ENCODE measurements at places on chromosomes 4 and X.

DNA sequence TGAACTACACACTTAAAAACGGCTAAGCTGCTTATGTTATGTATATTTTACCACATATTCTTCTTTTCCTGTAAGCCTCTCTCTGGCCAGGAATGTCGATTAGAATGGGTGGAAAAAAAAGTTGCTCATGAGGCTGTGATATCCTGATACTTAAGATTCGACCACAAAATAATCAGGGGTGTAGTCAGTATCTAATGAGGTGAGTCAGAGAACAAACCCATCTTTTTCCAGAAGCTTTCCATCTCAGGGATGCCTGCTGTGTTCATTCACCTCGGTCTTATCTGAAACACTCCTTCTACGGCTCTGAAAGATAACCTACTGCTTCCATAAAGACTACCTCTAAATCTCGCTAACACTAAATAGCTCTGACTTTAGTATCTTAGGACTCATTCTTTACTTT is 142.7 kb upstream of the MAP3K15 start:
- DNase-seq, result no peak

DNA sequence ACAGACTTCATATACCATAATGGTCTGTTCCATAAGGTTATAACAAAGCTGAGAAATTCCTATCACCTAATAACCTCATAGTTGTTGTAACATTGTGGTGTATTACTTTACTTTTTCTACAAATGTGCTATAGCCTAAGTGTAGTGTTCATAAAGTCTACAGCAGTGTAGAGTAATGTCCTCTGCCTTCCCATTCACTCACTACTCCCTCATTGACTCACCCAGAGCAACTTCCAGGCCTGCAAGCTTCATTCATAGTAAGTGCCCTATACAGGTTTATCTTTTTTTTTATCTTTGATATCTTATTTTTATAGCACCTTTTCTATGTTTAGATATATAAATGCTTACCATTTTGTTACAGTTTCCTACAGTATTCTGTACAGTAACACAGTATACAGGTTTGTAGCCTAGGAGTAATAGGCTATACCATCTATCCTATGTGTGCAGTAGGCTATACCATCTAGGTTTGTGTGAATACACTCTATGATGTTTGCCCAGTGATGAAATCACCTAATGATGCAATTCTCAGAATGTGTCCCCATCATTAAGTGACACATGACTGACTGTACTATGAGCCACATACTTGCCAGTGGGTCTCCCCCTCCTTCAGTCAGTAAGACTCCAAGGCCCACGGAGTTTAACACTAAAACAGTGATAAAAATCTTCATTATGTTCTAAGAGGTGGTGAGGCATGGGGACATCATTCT is 299.9 kb downstream of the UNC5C start:
- DNase-seq, result no peak

DNA sequence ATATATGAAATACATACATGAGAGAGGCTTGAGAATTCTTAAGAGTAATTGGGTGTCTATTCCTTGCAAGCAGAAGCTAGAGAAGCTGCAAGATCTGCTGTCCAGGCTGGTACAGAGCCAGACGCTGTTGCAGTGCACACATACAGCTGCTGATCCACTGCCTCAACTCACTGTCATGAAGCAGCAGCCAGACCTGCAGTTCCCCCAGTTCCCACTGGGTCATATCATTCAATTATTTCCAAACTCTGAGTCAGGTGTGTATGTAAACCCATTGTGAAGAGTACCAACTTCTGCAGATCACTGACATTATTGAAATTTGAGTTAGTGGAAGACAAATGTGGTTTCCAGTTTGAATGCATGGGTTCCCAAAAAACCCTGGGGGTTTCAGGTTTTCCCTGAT is 1212.8 kb upstream of the ADGRL3 start:
- no peak for DNase-seq

GRCh38 chr4:173074501-173074946 is 94.1 kb upstream of the GALNT7 start:
- DNase-seq, result no peak

- no peak for DNase-seq
These were observed 442 bp downstream of the NDUFB11 start for GRCh38 chrX:47143894-47144625.

- DNase-seq, result no peak
These were observed 620.7 kb downstream of the RPA4 start for GRCh38 chrX:97504431-97504830.

GRCh38 chr4:54741202-54741601 is 83.4 kb downstream of the KIT start:
- DNase-seq, result no peak

DNA sequence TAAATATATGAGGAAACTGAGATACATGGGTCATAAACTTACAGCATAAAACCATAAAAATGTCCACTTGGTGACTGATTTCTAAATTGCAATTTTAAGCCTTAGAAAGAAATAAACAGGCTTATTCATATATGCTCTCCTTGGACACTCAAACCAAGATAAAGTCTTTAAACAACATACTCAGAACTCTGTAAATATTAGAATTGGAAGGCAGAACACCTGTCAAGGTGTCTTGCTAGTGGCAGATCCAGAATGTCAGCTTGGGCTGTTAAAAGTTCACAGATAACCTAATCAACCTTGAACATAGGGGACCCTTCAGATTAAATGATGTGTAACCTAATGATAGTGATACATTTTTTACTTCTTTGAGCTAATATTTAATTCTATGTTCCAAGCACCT is 208.1 kb upstream of the ARSJ start:
- no peak for DNase-seq

DNA sequence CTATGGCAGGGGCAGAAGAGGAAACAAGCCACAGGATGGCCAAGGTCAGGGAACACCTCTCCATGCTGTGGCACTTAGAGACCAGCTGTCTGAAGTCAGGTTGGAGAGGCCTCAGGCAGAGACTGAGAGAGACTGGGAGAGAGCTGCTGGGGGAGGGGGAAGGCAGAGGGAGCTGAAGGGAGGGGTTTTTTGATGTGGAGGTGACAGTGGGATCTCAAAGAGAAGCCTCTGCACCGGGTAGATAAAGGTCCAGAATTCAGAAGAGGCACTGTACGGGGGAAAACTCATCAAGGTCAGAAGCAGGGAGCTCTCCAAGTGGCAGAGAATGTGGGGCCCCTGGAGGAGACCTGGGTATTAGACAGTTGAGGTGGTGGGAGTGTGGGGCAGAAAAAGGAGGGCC is 41.6 kb upstream of the HMGB3 start:
- no peak for DNase-seq
